ENCODE measurements at places on chromosomes 16 and 17.

DNA sequence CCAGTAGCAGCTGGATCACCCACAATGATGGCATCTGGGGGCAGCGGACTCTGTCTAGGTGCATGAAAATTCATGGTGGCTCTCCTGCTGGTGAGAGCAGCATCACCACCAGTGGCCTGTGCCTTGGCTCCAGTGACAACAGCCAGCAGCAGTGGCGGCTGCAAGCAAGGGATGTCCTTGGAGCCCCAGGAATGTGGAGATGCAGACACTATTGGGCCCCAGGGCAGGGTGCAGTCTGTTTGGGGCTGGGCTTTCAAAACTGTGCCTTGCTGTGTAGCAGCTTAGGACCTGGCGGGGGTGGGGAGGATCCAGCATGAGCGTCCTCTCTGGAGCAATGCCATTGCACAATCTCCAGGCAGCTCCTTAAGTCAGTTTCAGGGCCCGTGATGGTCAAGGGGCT is 199.7 kb downstream of the CHD9NB start:
- DNase-seq: no peak

DNA sequence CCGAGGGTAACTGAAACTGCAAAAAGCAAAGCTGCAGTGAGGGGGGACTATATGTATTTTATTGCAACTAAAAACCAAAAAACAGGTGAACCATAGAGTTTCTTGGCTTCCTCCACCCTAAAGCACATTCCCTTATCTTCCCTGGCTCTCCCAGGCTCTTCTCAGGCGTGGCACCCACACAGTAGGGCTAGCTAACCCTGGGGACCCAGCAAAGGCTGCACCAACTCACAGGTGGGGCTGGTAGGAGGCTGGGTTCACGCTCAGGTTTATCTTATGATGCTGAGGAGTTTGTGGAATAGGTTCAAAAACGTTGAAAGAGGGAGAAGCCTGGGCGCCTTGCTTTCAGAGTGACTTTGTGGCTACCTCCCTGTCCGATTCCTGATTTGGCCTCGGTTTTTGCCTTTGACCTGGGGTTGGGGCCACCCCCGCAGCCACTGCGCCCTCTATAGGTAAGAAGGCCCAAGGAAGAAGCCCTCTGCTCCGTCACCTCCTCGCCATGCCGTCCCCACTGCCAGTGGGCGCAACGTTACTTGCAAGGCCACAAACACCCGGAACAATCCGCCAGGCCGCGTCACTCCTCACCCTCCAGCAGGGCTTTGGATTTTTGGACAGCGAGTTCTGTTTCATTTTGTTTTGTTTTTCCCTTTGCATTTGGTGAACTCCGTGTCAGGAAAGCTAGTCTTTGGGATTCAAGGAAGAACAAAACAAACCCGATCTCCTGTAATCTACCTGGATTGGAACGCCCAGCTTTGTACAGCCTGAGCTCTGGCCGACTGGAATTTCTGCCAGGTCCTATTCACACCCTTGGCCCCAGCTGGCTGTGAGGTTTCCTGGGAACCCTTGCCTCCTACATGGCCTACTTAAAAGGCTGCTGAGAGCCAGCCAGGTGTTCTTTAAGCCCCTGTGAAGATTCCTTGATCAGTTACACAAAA is 60.8 kb downstream of the TBC1D16 start:
- no peak for DNase-seq

- DNase-seq: peak; percentile 7
Measured at GRCh38 chr16:3578610-3579551, 1.7 kb upstream of the NLRC3 start.

DNA sequence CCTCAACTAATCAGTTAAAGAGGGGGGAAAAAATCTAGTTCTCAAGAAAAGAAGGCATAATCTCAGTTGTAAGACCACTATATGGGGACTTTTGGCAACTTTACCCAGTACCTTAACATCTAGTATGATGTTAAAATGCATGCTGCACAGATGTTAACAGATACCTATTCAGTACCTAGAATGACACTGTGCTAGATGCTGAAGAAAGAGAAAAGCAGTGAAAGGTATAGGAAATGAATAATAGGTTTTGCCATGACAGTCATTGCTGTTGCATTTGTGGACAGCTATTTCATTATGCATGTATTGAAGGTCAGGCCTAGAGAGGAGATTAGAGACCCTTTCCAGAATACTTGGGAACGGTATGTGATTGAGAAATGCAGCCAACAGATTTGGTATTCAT is 34.5 kb downstream of the PIGL start:
- no peak for DNase-seq

GRCh38 chr16:24736758-24737157 is 7.3 kb downstream of the TNRC6A start:
- DNase-seq: no peak

DNA sequence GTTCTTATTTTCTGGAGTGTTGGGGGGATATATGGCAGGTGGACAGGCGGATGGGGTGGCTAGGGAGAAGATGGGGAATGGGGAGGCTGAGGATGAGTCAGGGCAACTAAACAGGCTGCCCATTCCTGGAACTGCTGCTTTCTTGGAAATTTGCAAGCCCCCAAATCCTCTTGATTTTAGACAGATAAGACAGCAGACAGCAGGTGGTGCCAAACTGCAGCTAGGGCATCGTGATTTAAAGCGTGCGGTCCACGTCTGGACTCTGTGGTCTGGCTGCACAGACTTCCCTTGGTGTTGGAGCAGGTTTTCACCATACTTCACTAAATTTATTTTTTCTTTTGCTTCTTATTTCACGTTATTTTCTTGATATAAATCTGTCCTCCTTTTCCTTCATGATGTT is 10.9 kb upstream of the KRT24 start:
- DNase-seq: no peak

Measured in astrocyte of the spinal cord (primary cell).